ENCODE measurements at places on chromosomes 11 and 22.

GRCh38 chr11:129146191-129146590, 45.9 kb downstream of the ARHGAP32 start:
- DNase-seq: no peak

GRCh38 chr11:46655631-46656030, 38.3 kb downstream of the ATG13 start:
- no peak for DNase-seq

DNA sequence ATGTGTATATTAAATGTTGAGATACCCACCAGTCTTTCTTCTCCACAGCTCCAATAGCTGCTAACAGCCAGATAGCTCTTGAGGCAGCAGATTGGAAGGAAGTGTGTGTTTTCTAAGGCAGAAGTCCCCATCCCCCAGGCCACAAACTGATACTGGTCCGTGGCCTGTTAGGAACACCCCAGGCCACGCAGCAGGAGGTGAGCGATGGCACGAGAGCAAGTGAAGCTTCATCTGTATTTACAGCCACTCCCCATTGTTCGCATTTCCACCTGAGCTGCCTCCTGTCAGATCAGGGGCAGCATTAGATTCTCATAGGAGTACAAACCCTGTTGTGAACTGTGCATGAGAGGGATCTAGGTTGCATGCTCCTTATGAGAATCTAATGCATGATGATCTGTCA, 12.7 kb downstream of the CCDC73 start:
- DNase-seq: no peak

- no peak for DNase-seq
Observed at GRCh38 chr11:111330234-111330893, 32.0 kb downstream of the POU2AF3 start.

- peak; percentile 80 for DNase-seq
Observed at GRCh38 chr11:61827571-61828378, at the start of gene FADS2. Gene FADS2, plus strand, starts transcription at chr11:61828300. Its CDS starts 91 bp downstream, at chr11:61828391.

DNA sequence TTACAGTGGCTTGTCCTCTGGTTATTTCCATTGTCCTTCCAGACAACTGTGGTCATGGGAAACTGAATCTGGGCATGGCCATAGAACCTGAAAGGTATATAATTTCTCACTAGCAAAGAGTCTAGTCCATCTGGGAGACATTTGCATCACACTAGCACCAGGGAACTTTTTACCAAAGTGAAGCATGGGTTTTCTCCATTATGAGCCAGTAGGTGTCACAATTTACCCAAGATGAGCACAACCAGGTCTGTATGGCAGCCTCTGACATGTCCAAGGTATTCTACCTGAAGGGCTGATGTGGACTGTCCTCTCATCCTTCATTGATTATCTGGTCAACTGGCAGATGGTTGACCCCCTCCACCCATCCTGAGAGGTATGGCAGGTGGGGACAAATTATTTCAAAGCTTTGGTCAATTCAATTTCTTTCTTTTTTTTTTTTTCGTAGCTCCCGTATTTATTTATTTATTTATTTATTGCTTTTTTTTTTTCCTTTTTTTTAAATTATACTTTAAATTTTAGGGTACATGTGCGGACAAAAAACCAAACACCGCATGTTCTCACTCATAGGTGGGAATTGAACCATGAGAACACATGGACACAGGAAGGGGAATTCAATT, 425.9 kb downstream of the TMEM135 start:
- DNase-seq: no peak

- DNase-seq: no peak
Observed at GRCh38 chr11:44190883-44191230, 95.4 kb downstream of the EXT2 start.

- no peak for DNase-seq
Observed at GRCh38 chr11:77175021-77175842, 47.2 kb downstream of the MYO7A start.

- DNase-seq: no peak
Observed at GRCh38 chr11:61974766-61975631, 7.6 kb upstream of the FTH1 start.

- no peak for DNase-seq
Observed at GRCh38 chr22:21714786-21715185, 20.8 kb downstream of the YPEL1 start.

DNA sequence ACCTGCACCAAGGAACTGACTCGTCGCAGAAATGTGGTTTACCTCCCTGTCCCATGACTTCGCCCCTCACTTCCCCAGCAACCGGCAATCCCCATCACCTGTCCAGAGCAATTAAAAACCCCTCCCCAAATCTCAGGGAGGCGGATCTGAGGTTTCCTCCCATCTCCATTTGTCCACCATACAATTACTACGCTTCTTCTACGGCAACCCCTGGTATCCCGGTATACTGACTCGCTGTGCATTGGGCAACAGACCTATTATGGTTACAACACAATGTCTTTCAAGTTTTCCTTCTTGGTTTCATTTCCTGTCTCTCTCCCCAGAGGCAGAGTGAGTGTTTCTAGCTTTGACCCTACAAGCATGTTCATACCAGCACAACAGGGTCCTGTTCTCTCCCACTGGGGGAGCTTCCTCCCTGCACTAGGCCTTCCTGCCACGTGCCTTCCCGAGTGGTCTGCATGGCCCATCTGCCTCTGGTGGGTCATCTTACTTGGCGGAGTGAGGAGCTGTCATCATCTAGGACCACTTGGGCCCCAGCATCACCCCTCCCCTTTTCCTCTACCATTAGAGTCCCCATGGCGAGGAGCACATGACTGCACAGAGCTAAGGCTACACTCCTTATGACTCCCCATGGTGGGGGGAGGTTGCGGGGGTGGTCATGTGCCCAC, 30.3 kb upstream of the NAP1L4 start:
- DNase-seq: no peak

DNA sequence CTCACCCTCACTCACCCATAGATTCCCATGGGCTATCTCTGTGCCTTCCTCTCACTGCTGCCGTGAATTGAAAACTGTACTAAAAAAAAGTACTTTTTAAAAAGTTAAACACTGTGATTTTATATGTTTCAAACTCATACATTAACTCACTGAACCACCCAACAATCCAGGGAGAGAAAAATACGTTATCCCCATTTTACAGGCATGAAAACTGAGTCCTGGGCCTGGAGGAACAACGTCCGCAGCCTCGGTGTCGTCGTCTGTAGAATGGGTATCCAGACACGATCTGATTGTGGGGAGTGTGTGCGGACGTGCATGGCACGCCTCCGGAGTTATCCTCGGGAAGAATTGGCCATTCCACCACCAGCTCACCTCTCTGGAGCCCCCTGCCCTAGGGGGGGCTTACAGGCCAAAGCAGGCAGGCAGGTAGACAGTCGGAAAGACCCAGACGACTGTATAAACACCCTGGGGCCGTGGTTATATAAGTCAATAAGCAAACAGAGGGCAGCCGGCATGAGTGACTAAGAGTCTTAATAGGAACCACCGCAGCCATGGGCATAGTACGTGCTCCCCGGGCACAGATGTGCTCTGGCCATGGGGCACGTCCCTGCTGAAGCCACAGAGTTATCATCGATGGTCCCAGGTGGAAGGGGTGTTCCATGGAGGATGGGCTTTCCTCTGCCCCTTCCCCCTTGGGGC, 7.1 kb upstream of the PDGFB start:
- DNase-seq: no peak

DNA sequence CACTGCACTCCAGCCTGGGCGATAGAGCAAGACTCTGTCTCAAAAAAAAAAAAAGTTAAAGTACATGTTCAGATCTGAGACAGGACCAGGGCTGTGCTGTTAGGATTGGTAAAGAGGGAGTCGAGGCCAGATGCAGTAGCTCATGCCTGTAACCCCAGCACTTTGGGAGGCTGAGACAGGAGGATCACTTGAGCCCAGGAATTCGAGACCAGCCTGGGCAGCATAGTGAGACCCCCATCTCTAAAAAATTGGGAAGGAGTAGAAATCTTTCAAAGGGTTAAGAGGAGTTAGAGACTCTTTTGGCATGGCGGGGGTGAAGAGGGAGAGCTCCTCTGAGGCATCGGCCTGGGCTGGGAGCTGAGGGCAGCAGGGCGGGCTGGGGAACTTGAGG, 11.8 kb downstream of the SLC25A45 start:
- no peak for DNase-seq

- DNase-seq: no peak
Observed at GRCh38 chr11:74815966-74816365, 67.3 kb downstream of the RNF169 start.

DNA sequence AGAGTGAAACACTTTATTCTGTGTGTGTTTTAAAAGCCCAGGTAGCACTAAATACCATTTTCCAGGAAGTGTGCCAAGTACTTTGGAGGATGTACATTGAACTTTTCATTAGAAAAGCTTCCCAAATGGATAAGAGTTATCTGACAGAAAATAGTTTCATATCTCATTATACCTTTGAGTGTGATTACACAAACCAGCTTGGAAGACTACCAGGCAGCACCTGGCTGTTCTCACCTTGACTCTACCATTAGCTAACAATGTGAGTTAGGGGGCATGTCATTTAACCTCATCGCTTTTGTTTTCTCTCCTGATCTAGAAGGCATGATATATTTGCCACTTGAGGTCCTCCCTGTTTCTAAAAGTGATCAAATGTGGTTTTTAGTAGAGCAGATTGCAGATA, 50.2 kb downstream of the GRM5 start:
- DNase-seq: no peak

- peak; percentile 52 for DNase-seq
Observed at GRCh38 chr11:441418-442274, at the start of gene ANO9. Gene ANO9, minus strand, starts transcription at chr11:442011. Its CDS starts 85 bp downstream, at chr11:441926.

GRCh38 chr11:15649371-15650104, 534.8 kb downstream of the INSC start:
- no peak for DNase-seq

GRCh38 chr11:124970925-124971324, 16.9 kb downstream of the CCDC15 start:
- DNase-seq: no peak

- no peak for DNase-seq
Observed at GRCh38 chr22:26986884-26987283, 329.5 kb downstream of the MIAT start.

GRCh38 chr11:84965484-84965883, 661.7 kb downstream of the DLG2 start:
- no peak for DNase-seq

GRCh38 chr11:11948242-11948947, 60.0 kb downstream of the DKK3 start:
- DNase-seq: no peak

- DNase-seq: peak; percentile 1
Observed at GRCh38 chr11:2779981-2780849, 80.4 kb upstream of the KCNQ1OT1 start.

GRCh38 chr11:32643526-32643925, 59.9 kb downstream of the EIF3M start:
- DNase-seq: no peak

DNA sequence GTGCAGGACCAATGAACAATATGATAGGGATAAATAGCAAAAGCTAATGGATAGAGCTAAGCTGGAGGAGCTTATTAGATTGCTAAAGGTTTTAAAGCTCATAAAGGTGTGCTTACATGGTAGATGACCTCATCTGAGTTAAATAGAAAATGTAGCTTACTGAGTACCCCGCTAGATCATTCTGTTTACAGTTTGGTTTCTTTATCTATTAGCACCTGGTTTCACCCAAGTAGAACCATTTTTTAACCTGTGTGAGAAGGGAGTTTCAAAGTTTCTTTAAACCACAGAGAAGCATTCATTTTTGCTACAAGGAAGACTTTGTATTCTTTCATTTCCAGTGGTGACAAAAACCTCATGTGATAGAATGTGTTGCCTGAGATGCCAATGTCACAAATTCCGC, 1778.0 kb downstream of the LRRC4C start:
- no peak for DNase-seq

DNA sequence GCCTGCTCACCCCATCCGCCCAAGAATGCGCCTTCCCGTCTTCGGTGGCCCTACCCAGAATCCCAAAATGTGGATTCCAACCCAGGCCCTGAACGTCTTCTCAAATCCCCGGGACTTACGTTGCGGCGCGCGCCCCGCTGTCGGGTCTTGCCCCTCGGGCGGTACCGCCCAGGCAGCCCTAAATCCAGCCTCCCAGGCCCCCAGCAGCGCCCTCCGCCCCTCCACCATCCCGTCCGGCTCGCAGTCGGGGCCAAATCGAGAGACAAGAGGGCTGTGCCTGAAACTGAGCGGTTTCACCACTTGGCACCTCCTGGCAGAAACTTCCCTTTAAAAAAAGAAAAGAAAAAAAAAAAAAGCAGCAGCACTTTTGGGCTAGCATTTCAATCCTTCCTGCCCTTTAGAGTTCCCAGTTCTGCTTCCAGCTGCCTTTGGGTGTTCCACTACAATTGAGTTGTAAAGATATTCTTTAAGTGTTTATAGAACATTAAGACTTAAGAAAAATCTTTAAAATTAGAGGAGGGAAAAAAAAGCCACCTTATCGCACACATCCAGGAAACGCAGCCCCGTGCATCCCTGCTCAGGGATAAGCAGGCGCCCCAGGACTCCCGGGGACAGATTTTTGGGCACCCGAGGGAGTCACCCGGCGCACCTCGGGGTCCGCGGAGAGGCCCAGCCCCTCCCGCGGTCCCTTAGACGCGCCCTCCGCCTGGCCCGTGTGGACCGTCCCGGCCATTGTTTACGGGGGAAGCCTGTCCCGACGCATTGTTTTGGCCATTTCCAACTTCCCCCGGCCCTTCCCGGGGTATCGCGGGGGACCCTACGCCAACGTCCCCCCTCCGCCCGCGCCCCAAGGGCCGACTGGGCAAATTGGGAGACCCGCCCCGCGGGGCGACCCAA, 57.6 kb downstream of the KCNJ4 start:
- DNase-seq: no peak

GRCh38 chr11:101407324-101407723, 176.5 kb downstream of the TRPC6 start:
- DNase-seq: no peak

DNA sequence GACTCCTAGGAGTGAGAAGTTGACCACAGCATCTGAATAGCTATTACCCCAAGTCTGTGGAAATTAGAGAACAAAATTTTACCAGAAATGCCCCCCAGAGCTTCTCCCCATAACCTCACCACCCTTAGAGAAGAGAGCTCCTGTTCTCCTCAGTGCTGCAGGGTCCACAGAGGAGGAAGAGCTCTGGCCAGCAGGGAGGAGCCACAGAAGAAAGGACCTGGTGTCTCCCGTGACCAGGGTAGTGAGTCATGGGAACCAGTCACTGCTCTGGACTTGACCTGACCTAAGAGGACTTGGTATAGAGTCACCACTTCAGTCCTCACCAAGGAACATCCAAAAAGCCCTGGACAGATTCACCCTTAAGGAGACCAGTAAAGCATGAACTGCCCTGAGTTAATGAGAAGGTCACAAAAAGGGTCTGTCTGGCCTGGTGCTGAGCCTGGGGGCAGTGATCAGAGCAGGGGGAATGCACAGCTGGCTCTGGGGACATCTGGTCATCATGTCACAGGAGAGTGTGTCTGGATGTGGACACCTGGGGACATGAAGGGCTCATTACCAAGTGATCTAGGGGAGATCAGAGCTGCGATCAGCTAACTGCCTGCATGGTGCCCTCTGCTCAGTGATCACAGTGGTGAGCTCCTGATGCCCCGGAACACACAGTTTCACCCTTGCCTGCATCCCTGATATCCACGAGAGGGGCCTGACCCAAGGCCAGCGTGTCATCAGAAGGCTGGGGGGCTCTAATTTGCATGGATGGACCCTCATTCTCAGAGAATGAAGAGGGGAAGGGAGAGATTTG, 103.3 kb upstream of the TOP3B start:
- DNase-seq: no peak

- no peak for DNase-seq
Observed at GRCh38 chr11:107180236-107180635, 162.0 kb upstream of the GUCY1A2 start.
